Pancreas (tissue), 10 donors: ENCODE measurements at places on chromosomes 13 and 19.

GRCh38 chr13:86684402-86684801 is 885.2 kb upstream of the SLITRK6 start:
- no peak for DNase-seq

DNA sequence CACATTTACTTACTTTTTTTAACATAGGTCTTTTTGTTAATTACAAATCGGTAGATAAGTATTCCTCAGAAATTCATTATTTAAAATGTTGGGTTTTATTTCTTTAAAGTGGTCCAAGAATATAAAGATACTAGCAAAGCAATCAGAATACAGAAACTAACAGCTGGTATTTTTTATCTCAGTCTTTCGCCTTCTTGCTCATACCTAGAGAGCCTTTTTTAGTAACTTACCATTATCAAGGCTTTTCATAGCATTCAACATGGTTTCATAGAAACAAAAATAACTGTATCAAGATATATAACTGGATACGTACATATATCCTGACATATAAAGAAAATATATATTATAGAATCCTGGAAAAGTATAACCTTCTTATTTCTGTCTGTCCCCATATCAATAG is 227.8 kb upstream of the MIR17HG start:
- no peak for DNase-seq

DNA sequence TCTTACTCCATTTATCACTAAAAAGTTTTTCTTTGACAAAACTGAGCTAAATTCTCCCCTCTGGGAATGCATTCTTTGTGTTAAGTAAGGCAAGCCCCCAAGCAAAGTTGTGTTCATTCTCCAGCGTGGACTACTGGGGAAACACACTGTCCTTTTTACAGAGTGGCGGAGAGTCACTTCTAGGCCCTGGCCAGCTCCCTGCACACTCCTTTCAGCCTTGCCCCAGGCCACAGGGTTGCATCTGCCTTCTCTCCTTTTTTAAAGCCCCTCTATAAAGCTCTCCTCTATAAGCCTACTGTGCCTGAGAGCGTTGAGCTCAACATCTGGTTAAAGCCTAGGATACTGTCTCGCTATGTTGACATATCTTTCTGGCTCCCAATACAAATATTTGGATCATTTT is 803.4 kb downstream of the PCDH17 start:
- DNase-seq, result no peak

DNA sequence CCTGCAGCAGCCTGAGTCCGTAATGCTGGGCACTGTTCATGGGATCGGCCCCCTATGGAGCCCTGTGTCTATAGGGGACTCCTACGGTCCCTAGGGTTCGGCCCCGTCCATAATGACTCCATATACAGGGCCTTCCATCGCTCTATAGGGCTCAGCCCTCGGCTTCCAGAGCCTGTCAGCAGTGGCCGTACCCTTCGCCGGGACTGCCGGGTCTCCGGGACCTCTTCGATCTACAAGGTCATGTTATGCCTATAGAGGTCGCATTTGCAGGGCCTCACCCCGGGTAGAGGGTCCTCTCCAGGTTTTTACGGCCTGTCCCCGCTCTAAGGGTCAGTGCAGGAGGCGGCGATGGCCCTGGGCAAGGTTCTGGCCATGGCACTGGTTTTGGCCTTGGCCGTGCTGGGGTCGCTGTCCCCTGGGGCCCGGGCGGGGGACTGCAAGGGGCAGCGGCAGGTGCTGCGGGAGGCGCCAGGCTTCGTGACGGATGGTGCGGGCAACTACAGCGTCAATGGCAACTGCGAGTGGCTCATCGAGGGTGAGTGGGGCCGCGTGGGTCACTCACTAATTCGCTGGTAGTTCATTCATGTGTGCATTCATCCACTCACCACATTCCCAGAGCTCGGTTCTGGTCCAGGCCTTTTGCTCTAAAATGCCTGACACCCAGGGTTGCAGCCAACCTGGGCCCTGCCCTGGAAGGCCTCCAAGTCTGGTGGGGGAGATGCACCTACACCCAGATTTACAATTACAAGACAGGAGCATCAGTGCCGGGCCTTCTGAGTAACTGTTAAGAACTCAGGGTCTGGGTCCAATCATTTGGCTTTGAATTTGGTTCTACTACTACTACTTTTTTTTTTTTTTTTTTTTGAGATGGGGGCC is 699 bp downstream of the MEGF8 start:
- DNase-seq, result peak; percentile 61

DNA sequence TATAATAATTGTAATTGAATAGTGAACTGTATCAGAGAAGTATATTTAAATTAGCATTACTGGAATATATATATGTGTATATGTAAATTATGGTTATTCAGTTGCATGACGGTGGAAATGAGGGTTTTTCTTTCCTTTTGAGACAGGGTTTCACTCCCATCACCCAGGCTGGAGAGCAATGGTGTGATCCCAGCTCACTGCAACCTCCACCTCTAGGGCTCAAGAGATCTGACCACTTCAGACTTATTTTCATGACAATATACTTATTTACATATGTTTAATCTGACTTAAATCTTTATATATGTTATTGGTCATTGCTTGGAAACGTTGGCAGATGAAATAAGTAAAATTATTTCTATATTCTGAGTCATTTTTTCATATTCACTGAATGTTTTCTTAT is 744.4 kb upstream of the PRR20A start:
- DNase-seq, result no peak

DNA sequence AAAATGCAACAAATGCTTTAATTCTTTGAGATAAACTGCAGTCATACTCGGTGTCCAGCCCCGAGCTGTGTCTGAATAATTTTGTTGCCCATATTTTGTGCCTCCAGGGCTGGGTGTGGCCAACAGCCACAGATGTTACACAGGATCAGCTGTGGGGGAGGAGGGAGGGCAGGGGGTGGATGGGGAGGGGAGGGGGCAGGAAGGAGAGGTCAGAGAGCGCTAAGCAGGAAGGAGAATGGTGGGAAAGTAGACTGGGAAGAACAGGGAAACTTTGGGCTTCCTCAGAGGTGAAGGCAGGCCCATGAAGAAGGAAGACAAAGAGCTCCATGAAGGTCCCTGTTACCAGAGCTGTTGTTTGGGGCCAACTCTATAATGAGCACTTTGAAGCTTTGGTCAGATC is 295.8 kb downstream of the COG6 start:
- DNase-seq, result no peak

- no peak for DNase-seq
Measured at GRCh38 chr19:8080832-8081231, 28.3 kb downstream of the CCL25 start.

DNA sequence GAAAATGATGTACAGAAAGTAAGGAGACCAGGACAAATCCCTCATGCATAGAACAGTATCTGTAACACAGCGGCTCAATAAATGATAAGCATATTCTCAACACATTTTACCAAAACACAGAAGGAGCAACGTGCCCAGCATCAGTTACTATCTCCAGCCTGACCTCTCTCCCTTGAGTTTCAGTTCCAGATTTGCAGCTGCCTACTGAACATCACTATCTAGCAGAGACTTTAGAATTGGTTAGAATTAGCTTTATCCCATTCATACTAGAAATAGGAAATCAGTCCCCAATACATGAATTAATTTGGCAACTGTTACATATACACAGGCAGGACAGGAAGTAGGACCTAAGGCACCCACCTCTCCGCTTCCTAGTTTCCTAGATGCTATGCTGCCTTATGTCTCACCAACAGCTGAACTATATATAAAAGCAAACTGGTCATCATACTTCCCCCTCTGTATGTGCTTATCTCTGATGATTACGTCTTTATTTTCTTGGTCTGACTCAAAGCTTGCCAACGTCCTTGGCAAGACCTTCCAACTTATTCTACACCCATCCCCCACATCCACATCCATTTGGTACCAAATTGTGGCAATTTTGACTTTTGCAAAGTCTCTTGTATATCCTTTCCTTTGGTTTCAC is 61.1 kb downstream of the SACS start:
- DNase-seq, result no peak

- DNase-seq, result no peak
Measured at GRCh38 chr19:14639536-14640277, 34.9 kb downstream of the ADGRE3 start.

GRCh38 chr13:25085125-25085742 is 10.7 kb upstream of the PABPC3 start:
- DNase-seq, result no peak

- no peak for DNase-seq
Measured at GRCh38 chr13:37187105-37187504, 81.6 kb upstream of the CSNK1A1L start.

- DNase-seq, result peak; percentile 63
Measured at GRCh38 chr19:19538061-19538784, at the start of gene CILP2. Gene CILP2, plus strand, starts transcription at chr19:19538265. Its CDS starts 85 bp downstream, at chr19:19538350.
